ENCODE measurements at places on chromosomes 3 and 15. TPM values are rescaled to one million over a fixed set of nuclear protein-coding genes. Genes with fewer than 3 reads are reported as not detected.

DNA sequence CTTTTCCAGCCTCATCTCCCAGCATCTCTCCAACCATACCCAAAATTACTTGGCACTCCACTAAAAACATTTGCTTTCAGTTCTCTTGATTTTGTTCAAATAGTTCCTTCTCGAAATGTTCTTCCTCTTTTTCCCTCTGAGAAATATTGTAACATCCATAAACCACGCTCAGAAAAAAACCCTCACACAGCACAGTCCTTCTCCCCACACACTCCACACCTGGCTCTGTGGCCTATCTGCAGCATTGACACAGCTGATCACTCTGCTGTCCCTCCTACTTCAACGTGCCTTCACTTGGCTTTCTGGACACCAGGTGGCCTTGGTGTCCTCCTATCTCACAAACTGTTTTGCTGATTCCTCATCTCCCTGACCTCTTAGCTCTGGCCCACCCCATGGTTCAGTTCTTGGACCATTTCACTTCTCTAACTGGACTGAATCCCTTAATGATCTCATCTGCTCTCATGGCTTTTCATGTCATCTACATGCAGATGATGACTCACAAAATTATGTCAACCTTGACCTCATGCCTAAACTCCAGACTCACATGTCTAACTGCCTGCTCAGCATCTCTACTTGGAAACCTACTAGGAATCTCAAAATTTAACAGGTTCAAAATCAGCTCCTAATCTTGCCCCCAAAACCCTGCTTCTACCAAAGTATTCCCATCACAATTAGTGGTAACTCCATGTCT lies 93.3 kb downstream of the TRIM42 start:
- H3K27ac ChIP-seq = no peak overlapping the region
- no peaks in the 10 kb centered on the region for H3K27me3 ChIP-seq
- H3K4me1 ChIP-seq = peaks cover 2% of the 10 kb centered on the region
- H3K4me3 ChIP-seq = no peak overlapping the region
- no peak for DNase-seq
- H3K36me3 ChIP-seq = no peaks in the 10 kb centered on the region

DNA sequence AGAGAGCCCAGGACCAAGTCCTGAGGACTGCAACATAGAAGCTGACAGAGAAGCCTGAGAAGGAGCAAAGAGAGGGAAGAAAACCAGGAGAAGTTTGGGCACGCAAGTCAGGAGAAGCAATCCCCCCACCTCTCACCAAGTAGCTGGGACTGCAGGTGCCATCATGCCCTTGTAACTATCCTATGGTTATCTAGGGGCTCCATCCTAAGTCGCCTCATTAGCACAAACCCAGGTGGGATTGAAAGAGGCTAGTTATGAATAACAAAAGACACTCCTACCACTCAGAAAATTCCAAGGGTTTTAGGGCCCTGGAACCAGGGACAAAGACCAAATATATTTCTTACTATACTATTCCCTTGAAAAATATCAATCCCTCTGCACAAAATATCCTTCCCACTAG lies 53.5 kb downstream of the CCR4 start:
- no peaks in the 10 kb centered on the region for H3K36me3 ChIP-seq
- no peak overlapping the region for H3K4me3 ChIP-seq
- DNase-seq = no peak
- H3K27me3 ChIP-seq = no peaks in the 10 kb centered on the region
- no peak overlapping the region for H3K27ac ChIP-seq

DNA sequence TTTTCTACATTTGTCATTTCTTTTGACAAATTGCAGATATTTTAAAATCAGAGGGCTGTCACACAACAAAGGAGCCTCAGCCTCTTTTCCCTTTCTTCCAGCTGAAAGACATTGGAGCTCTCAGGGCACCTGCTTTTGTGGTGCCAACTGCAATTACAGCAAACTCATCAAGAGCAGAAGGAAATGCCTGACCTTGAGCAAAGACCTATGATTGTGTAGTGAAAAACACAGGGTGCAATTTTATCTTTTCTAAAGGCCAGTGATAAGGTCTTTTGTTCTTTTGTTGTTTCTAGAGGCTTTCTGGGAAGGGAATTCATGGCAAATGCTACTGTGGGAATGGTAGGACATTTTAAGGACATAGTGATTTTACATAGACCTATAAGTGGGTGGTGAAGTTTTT lies 214.3 kb downstream of the OXSM start:
- no peak for DNase-seq
- H3K36me3 ChIP-seq = no peaks in the 10 kb centered on the region
- no peak overlapping the region for H3K27ac ChIP-seq
- H3K4me3 ChIP-seq = no peak overlapping the region
- H3K4me1 ChIP-seq = no peaks in the 10 kb centered on the region
- no peaks in the 10 kb centered on the region for H3K27me3 ChIP-seq

DNA sequence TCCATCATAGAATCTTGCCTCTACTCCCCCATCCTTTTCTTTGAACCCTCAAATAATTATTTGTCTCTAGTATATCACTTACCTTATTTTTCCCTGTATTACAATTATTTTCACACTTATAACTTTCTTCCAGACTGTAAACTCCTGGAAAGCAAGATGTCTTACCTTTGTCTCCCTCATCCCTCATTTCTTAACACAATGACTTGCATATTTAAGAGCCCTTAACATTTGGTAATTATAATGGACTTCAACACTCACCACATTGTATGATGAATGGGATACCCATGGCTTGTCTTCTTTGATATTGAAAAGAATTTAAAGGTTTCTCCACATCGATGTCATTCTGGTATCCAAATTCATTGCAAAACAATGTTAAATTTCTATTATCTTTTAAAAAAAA lies 81.4 kb upstream of the GUCA1C start:
- no peak for DNase-seq
- no peaks in the 10 kb centered on the region for H3K36me3 ChIP-seq
- no peak overlapping the region for H3K4me3 ChIP-seq
- H3K27me3 ChIP-seq = no peaks in the 10 kb centered on the region
- H3K4me1 ChIP-seq = no peaks in the 10 kb centered on the region
- H3K27ac ChIP-seq = no peak overlapping the region

- H3K27me3 ChIP-seq = no peaks in the 10 kb centered on the region
- DNase-seq = no peak
- H3K4me3 ChIP-seq = no peak overlapping the region
Observed at GRCh38 chr15:78406016-78406585, 31.9 kb upstream of the IREB2 start.

GRCh38 chr3:158451405-158452055 lies 119.5 kb upstream of the MLF1 start:
- no peaks in the 10 kb centered on the region for H3K27me3 ChIP-seq
- H3K27ac ChIP-seq = no peak overlapping the region
- H3K36me3 ChIP-seq = no peaks in the 10 kb centered on the region
- H3K4me1 ChIP-seq = no peaks in the 10 kb centered on the region

DNA sequence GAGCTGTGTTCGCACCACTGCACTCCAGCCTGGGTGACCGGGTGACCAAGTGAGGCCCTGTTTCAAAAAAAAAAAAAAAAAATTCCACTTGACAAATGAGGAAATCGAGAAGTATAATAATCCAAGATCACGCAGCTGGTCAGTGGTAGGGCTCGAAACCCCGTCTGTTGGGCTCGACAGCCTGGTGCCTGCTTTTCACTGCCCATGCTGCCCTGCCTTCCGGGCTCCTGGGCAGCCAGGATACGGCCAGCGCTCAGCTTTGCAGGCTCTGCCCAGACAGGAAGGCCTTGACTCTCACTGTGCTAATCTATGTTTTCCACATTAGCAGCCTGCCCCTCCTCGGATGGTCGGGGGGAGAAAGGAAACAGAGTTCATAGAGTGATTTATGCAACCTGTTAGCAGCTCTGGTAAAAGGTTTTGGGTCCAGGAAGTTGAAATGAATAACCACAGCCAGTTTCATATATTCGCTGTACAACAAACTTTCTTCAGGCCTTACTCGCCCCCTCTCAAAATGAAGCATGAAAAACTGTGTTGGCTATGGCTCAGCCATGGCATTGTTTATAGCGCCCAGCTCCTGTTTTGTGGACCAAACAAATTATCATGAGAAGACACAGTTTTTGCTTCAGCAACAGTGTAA lies 108.8 kb downstream of the XXYLT1 start:
- H3K27me3 ChIP-seq = no peaks in the 10 kb centered on the region
- peaks cover 5% of the 10 kb centered on the region for H3K4me1 ChIP-seq
- no peak overlapping the region for H3K27ac ChIP-seq
- H3K4me3 ChIP-seq = no peak overlapping the region
- H3K36me3 ChIP-seq = no peaks in the 10 kb centered on the region

DNA sequence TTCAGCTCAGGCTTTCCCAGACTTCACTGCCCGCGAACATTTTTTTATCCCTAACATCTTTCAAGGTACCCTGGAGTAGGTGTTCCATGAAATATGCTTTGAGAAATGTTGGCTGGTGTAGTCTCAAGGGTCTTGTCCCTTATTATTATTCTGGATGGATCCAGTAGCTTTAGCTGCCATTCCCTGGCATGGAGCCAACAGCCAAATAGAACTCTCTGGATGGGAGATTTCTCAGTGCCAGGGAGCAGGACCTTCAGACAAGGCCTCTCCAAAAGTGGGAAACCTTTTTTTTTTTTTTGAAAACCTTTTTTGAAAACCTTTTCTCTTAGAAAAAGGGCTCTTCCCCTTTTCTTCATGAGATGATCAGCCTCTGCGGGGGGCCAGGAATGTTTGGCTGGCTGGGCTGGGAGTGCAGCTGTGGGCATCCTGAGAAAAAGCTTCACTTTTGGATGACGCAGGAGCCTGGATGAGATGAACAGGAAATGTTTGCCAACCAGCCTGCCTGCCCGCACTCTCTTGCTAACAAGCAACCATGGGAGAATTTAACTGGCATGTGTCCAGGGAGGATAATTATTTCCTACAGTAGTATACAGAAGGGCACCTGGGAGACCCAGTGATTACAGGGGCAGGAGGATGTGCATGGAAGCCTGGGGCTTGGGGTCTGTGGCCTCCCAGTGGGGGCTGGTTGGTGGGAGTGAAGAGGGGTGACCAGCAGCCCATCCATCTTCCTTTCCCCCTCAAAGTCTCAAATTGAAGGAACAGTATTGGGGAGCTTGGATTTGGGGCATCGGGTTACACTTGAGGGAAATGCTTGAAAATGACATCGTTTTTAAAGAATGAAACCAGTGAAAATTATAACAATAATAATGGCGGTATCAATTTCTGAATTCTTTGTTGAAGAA lies 109.1 kb upstream of the LRIG1 start:
- H3K27me3 ChIP-seq = no peaks in the 10 kb centered on the region
- H3K27ac ChIP-seq = no peak overlapping the region
- H3K36me3 ChIP-seq = no peaks in the 10 kb centered on the region
- no peaks in the 10 kb centered on the region for H3K4me1 ChIP-seq
- no peak for DNase-seq

GRCh38 chr15:33587773-33588172 lies 277.0 kb downstream of the RYR3 start:
- H3K36me3 ChIP-seq = no peaks in the 10 kb centered on the region
- H3K27me3 ChIP-seq = no peaks in the 10 kb centered on the region
- no peak for DNase-seq
- peak overlapping the region; percentile 56 for H3K27ac ChIP-seq

DNA sequence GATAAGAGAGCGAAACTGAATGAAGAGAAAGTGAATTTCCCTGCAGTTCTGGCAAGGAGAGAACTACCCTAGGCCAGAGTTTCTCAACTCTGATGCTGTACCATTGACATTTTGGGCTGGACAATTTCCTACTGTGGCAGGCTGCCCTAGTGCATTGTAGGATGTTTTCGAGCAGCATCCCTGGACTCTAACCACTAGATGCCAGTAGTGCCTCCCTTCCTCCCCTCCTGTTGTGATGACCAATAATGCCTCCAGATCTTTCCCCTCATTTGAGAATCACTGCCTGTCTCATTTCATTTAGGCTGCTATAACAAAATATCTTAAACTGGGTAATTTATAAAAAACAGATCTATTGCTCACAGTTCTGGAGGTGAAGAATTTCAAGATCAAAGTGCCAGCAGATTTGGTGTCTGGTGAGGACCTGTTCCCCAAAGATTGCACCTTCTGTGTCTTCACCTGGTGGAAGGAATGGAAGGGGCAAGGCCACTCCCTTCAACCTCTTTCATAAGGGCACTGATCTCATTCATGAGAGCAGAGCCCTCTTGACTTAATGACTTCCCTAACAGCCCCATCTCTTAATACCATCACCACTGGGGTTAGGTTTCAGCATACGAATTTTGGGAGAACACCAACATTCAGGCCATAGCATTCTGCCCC lies 188.9 kb upstream of the MEIS2 start:
- no peak overlapping the region for H3K4me3 ChIP-seq
- H3K4me1 ChIP-seq = no peaks in the 10 kb centered on the region
- no peak for DNase-seq
- no peaks in the 10 kb centered on the region for H3K36me3 ChIP-seq
- no peaks in the 10 kb centered on the region for H3K27me3 ChIP-seq

GRCh38 chr3:131925571-131925970 lies 109.2 kb downstream of the CPNE4 start:
- H3K27ac ChIP-seq = no peak overlapping the region
- H3K27me3 ChIP-seq = no peaks in the 10 kb centered on the region
- no peak for DNase-seq
- no peaks in the 10 kb centered on the region for H3K4me1 ChIP-seq

DNA sequence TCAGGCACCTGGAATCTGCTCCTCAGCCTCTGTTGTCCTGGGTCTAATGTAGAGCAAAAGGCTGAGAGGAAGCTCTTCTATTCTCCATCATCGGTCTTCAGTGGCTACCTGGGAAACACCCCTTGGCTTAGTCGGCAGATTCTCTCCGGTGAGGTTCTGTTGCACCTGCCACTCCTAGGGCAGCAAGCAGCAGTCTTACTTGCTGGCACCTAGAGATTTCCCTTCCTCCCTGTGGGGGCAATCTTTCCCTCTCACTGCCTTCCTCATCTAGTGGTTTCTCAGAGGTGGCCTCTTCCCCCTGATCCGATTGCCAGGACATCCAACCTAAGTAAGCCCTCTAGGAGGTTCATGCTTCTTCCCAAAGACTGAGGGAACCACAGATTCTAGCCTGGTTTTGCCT lies 60.8 kb downstream of the PLS1 start:
- no peak overlapping the region for H3K4me3 ChIP-seq
- H3K27me3 ChIP-seq = no peaks in the 10 kb centered on the region
- H3K4me1 ChIP-seq = peaks cover 2% of the 10 kb centered on the region
- DNase-seq = no peak
- no peaks in the 10 kb centered on the region for H3K36me3 ChIP-seq

Gene MRPS11
- total RNA-seq = 16.9 TPM

Gene SOX2
- not detected for total RNA-seq

Gene CCDC54
- not detected for total RNA-seq

Gene PIK3CB
- 21.0 TPM for total RNA-seq

Gene EEFSEC
- 18.7 TPM for total RNA-seq

Gene CFAP91
- total RNA-seq = 11.4 TPM

Gene SCN11A
- 0.08 TPM for total RNA-seq
